Cerebellar nuclear complex (tissue), 1 donor: ENCODE measurements at places on chromosomes 3 and 15.

DNA sequence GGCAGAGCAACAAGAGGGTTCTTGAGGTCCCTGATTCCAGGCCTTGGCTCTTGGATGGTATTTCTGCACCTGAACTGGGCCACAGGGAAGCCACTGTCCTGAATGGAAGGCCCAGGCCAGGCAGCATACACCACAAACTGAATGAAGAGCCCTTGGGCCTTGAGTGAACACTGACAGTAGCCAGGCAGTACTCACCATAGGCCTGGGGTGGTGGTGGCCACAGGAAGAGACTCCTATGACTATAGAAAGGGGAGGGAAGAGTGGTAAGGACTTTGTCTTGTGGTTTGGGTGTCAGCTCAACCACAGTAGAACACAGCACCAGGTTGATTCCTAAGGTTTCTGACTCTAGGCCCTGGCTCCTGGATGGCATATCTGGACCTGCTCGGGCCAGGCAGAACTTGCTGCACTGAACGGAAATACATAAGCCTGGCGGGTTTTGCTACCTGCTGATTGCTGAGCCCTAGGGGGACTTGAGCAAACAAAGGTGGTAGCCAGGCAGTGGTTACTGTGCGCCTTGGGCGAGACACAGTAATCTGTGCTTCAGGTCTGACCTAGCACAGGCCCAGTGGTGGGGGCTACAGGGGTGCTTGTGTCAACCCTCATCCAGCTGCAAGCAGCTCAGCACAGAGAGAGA, 241.4 kb downstream of the ISL2 start:
- DNase-seq = no peak

- DNase-seq = no peak
Measured at GRCh38 chr15:39022532-39023305, 458.1 kb upstream of the RASGRP1 start.

DNA sequence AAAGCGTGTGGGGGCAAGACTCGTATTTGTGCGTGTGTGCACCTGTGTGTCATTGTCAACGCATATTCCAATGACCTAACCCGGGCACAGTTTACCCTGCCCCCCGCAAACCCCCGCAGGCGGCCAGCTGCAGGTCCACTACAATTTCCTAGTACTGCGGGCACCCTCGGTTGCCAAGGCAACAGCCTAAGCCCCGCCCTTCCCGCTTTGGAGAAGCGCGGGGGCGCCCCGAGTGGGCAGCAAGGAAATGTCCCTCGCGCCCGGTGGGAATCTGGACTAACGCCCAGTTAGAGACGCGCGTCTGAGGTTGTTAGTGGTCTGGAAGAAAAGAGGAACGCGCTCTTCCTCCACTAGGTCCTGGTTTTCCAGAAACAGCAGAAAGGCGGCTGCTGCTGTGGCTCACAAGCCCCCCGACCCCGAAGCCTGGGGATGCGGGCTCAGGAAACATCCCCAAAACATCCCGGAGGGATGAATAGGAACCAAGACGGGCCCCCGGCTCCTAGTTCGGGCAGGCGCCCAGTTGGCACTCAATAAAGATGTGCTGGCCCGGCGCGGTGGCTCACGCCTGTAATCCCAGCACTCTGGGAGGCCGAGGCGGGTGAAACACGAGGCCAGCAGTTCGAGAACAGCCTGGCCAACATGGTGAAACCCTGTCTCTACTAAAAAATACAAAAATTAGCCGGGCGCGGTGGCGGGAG, 1.1 kb downstream of the ABHD14A start:
- peak; percentile 80 for DNase-seq

GRCh38 chr3:120382941-120383447, 33.8 kb upstream of the LRRC58 start:
- DNase-seq = no peak

DNA sequence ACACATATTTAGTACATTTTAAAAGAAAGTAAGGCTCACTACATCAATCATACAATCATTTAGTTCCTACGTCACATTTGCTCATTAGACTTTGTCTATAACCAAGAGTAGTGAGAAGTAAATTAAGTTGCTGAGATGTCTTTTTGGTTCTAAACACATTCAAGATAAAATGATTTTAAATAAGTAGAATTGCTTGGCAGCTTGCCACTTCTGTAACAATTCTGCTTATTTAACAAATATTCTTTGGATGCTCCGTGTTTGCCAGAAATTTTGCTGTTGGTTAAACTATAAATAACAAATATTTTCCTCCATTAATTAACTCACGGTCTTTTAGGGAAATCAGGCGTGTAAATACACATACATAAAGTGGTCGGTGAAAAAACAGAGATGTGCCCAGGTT, 18.3 kb downstream of the SUCNR1 start:
- no peak for DNase-seq

DNA sequence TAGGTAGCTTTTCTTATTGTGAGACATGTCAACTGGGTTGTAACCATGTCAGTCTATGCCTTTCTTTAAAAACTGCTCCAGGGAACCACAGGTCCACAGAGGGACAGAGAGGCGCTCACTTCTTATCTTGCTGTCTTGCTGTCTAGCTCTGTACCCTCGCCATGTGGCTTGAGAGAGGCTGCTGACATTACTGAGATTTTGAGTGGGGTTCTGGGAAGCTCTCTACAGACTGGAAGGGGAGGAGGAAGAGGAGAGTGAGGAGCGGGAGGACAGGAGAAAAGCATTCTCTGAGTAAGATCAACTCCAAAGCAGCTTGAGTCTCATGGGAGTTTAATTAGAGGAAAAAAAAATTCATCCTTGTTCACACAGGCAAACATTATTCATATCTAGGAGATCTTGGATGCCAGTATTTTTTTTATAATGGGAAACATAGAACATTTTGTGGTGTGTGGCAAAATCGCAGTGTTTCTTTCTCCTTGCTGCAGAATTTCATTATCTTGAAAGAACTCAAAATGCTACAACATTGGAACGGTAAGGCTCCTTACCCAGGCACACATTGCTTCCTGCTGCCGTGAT, 1037.0 kb upstream of the NR2F2 start:
- no peak for DNase-seq
